Ureter (tissue), 1 donor: ENCODE measurements at places on chromosomes 12 and 14.

- DNase-seq = no peak
Measured at GRCh38 chr12:60148109-60148508, 552.3 kb downstream of the SLC16A7 start.

GRCh38 chr14:35122696-35123387 is 490 bp downstream of the PRORP start:
- DNase-seq = no peak

- no peak for DNase-seq
Measured at GRCh38 chr14:24381363-24382063, 13.5 kb downstream of the NFATC4 start.

DNA sequence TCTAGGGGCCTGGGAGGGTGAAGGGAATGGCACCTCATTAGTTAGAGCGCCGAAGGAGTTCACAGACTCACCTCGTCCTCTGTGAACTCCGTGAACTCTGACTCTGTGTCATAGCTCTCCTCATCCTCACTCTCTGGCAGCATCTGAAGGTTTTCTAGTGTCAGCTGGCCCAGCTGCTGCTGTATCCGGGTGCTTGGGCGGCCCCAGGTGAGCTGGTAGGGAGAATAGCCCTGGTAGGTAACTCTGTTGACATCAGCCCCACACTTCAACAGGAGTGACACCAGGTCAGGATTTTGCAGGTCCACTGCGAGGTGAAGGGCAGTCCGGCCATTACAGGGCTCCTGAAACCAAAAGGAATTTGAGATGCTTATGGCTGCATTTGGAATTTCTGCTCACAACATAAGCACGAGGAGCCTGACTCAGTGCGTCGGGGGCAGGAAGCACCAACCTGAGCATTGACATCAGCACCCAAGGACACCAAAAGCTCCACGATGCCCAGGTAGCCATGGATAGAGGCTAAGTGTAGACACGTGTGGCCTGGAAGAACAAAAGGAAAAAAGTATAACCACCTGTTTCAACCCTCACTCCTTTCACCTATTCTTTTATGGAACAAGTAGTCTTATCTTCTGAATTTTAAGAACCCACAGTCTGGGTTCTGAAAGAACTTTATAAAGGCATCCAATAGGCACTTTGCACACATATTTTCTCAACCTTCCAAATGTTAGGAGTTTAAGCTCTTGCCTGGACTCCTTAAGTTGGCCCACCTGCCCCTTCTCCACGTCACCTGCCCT is 2.0 kb downstream of the NFKBIA start:
- DNase-seq = no peak

GRCh38 chr14:64324461-64324860 is 30.3 kb upstream of the ESR2 start:
- DNase-seq = no peak

- no peak for DNase-seq
Measured at GRCh38 chr14:100658181-100658886, 68.4 kb upstream of the DLK1 start.

GRCh38 chr12:57330992-57331391 is 80.0 kb upstream of the STAC3 start:
- DNase-seq = no peak

DNA sequence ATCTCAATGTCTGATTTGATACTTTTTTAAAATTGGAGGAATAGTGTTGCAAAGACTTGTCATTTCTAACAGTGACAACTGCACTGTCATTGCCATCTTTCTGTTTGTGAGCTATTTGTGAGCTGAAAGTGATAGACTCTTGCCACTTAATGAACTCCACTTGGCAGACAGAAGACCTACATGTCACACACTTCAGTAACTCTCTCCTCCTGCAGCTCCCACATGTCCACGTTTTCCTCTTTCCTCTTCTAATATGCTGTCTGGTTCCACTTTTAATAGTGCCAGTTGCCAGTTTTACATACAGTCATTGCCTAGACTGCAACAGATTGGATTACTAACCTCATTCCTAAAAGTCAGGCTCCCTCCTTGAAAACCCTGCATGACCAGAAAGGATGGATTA is 121.5 kb downstream of the CAPZA3 start:
- DNase-seq = no peak

- no peak for DNase-seq
Measured at GRCh38 chr12:122969676-122970075, 3.4 kb upstream of the ABCB9 start.

GRCh38 chr14:75240781-75241180 is 37.8 kb upstream of the FOS start:
- no peak for DNase-seq

DNA sequence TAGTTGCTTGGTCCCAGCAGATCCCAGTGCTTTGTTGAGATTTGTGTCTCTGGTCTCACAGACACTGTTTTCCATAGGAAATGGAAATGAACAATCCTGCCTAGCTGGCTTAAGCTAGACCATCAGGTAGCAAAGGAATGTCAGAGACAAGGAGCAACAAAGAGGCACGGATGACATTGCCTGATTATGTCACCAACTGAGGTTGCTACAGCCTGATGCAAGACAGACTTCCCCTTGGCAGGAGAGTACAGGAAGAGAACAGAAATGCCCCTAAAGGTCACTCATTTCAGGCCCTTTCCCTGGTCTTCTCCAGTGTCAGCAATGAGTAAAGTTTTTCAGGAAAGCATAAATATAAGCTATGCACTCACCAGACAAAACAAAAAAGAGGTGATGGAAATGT is 2.0 kb upstream of the PRB2 start:
- no peak for DNase-seq

DNA sequence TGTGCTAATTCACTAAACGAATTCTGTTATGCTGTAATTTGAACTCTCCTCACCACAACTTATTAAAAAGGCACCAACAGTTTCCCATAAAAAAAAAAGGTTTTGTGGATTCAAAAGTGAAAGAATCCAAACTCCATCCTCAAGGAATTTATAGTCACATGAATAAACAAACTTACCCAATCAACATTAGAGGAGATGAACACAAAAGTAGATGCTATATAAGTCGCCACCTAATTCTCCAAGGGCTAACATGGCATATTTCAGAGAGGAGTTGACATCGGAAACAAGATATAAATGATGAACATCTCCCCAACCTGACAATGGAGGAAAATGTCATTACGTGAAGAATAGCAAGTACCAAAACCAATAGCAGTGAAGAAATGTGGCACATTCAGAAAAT is 265.5 kb upstream of the PRKD1 start:
- no peak for DNase-seq

DNA sequence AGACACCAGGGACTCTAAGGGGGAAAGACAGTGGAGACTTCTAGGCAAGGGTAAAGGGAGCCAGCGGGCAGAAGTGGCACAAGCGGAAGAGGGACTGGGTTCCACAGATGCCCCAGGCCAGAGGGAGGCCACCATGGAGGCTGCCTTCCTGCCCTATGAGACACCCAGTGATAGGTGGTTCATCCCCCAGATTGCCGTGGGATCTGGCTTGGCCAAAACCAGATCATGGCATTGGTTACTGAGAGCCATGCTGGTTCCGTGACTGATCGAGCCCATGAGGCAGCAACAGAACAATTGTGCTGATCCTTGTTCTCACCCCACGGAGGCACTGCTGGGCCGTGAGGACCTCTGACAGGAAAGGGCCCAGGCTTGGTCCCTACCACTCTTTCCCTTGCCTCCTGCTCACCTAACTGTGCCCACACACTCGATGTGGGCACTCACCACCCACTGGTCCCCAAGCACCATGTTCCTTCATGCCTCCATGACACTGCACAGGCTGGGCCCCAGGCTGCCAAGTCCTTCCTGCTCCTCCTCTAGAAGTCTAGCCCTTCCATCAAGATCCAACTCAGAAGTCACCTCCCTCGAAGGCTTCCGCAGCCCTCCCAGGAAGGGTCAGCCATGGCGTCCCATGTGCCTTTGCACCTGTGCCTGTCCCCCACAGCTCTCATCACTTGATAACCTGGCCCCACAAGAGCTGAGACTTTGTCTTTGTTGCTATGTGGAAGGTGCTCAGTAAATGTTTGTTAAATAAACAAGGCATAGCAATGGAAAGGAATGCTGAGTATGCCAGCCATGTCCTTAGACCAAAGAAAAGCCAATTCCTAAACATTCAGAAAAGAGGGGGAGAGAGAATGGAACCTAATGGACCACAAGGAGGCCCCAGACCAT is 7.3 kb downstream of the KRT79 start:
- no peak for DNase-seq

DNA sequence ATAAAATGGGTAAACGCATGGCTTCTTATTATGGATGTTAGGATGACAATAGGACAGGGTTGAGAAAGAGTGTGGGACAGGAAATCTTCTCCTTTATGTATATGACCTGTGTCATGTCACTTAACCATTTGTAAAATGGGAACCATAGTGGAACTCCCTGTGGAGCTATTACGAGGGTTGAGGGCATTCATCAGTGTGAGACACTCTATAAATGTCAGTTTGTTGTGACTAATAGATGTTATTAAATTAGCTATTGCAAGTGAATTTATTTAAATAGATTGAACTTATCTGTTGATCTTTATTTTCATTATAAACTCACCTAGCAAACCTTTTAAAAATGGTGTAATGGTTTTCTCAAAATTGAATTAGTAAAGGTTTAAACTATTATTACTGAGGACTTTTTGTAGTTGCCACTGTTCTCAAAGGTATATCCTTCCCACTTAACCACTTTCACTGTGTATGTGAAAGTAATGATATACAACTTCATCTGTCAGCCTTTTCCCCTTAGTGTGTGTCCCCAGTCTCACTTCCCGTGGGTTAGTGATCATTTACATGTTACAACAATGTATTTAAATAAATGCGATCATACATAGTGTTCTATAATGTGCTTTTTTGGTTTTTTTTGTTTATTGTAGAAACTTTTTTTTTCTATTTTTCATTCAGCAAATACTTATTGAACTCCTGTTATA is 17.1 kb downstream of the HELB start:
- no peak for DNase-seq

GRCh38 chr14:51392416-51392815 is 152.4 kb downstream of the TMX1 start:
- no peak for DNase-seq

GRCh38 chr12:108519558-108519957 is 4.5 kb downstream of the FICD start:
- no peak for DNase-seq

DNA sequence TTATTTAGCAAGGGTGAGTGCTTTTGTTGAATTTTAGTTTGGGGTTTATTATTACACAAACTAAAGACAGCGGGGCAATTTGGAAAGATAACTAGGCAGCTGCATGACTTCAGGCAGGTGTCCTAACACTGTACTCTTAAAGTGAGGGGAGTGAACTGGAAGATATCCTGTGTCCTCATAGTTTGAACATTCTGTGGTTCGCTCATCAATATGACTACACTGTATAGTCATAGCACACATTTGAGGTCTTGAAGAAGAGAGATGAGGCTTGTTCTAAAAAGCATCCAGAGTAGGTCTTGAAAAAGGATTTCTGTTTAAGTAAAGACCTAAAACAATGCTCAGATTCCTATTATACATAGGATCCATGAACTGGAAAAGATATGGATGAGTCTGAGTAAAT is 1.7 kb upstream of the MAP3K9 start:
- no peak for DNase-seq

DNA sequence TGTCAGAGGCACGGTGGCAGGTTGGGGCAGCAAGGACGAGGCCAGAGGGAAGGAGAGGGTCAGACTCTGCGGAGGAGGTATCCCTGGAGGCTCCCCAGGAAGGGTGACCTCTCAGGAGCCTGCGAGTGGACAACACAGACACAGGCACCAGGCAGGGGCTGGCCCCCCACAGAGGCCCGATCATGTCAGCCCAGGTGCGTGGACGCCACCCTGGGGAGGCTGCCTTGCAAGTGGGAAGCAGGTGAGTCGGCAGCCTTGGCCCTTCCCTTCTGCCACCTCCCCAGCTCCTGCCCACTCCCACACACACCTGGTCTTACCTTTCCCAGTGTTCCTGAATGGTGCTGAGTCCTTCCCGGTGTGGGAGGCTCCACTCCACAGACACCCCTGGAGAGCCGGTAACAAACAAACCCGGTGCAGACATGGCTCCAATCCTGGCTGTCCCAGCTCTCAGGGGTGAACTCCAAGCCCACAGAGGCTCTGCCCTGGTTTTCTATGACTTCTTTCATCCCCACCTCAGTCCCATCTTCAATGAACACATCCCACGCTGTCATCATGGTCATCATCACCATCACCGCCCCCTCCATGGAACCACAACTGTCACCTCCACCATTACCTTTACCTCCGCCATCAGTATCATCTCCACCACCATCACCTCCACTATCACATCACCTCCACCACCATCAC is 5.2 kb downstream of the ZBTB42 start:
- no peak for DNase-seq

DNA sequence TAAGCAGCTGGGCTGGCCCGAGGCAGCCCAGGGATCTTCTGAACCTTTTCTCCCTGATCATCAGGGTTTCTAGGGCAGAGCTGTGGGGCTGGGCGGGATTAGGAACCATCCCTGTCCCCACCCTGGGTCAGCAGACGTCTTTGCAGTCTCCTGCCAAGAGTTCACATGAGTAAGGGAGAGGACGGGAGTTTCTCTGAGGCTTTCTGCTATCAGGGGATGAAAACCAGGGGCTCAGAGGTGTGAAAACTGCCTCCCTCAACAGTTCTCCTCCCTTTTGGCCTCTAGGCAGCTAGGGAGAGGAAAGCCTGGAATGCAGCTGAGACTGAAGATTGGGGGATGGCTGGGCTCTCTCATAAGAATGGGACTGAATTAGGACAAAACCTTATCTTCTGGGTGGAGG is 7.9 kb downstream of the ZNF385A start:
- no peak for DNase-seq

- DNase-seq = no peak
Measured at GRCh38 chr12:98635657-98636323, 8.8 kb downstream of the IKBIP start.

DNA sequence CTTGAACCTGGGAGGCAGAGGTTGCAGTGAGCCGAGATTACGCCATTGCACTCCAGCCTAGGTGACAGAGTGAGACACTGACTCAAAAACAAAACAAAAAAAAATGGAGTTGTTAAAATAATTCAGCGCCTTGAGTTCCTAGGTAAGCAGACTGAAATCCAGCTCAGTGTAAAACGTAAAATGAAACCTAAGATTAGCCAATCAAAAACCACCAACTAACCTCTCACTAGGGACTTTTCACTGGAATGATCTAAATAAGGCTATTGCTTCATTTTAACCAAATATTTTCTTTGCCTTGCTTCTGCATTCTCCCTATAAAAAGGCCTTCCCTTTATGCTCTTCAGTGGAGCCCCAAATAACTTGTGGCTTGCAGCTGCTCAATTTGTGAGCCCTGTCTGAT is 91.6 kb upstream of the HIF1A start:
- no peak for DNase-seq

DNA sequence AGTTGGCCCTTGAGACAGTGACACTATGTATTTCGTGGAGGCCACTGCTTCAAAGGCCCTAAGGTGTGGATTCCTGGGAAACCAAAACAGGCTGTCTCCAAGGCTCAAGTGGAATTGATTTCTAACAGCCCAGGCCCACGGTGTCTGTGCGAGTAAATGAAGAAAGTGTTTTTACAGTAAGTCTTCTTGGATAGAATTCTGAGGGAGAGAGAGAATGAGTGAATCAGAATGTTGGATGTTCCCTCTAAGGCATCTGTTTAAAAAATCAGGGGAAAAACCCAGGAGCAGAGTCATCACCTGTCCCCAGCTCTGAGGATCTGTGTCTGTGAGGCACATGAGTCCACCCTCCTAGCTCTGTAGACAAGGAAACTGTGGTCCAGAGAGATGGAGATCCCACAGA is 22.3 kb upstream of the BDKRB1 start:
- no peak for DNase-seq
